ENCODE measurements at places on chromosomes 6 and 20. TPM values are rescaled to one million over a fixed set of nuclear protein-coding genes. Genes with fewer than 3 reads are reported as not detected.

Gene RIMS1
- total RNA-seq, result 62.3 TPM

Gene TRIM15
- not detected for total RNA-seq

Gene TGM3
- total RNA-seq, result 0.83 TPM

Gene PGC
- total RNA-seq, result not detected

- DNase-seq, result no peak
Measured at GRCh38 chr6:41997456-41997855, 52.9 kb upstream of the TAF8 start.

DNA sequence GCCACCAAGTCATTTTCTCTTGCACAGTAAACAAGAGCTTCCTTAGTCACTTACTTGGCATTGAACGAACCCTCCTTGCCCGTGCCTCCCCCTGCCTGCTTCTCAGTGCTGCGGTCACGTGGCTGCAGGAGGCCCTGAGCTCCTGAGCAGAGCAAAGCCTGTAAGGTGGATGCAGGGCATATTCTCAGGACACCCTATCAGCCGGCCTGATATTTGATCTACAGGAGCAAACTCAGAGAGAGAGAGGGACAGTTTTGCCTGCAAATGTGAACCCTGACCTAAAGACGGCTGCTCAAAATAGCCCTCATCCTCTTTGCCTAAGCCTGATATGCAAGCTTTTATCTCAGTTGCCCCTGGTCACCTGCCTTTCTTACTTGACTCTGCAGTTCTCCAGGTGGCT is 93.0 kb upstream of the POPDC3 start:
- DNase-seq, result no peak

DNA sequence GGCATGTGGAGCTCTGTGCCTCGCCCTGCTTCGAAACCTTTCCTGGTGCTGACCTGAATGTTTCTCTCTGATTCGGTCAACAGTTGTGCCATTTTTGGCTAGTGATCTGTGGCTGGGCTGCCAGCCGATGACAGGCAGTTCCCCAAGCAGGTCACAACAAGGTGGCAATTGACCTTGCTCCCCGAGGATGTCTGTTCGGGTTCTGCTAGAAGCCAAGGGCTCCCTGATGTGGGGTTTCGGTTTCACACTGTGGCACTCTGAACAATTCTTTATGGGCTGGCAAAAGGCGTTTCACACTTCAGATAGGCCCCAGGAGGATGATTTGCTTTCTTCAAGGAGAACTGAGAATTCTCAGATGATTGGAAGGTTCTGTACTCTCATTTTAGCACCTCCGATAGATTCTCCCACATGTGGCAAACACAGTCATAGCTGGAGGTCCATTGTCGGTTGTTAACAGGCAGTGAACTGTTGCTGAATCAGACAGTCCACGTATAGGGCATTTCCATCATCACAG is 135.6 kb downstream of the SLC24A3 start:
- DNase-seq, result no peak

DNA sequence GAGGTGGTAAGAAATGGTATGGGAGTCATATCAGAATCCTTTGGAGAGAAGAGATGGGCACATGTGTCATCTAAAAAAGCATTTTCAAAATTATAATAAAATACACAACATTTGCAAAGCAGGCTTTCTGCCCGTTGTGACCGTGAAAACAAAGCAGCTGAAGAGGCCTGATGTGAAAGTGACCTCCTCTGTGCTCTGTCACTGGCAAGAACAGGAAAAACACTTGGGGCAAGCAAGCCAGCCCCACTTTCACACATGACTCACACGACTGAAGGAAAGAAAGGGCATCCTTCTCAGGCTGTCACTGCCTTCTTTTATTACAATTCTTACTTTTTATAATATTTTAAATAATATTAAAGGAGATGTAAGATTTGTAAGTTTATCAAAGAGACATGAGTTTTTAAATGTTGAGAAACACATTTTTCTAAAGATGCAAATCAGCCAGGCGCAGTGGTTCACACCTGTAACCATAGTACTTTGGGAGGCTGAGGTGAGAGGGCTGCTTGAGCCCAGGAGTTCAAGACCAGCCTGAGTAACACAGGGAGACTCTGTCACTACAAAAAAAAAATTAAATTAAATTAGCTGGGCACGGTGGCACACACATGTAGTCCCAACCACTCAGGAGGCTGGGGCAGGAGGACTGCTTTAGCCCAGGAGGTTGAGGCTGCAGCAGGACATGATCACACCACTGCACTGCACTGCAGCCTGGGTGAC is 143.7 kb downstream of the BTBD9 start:
- DNase-seq, result no peak

Data from esophagus muscularis mucosa (tissue), 4 donors.